ENCODE measurements at places on chromosomes 3 and 15.

DNA sequence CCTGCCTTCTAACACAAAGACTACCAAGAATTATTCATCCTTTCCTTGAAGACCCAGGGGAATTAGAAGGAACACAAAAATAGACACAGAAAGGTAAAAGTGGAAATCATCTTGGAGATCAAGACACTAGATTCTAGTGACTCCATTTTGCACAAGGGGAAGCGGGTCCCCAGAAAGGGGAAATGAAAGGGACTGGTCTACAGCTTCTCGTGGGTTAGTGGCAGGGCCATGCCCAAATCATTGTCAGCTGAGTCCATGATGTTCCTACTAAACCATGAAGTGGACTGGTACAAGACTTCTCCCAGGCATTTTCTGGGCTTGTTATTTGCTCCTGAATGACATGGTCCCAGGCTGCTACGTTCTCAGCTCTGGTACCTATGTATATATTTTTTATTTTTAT is 230.7 kb upstream of the TPRG1 start:
- no peak for DNase-seq

DNA sequence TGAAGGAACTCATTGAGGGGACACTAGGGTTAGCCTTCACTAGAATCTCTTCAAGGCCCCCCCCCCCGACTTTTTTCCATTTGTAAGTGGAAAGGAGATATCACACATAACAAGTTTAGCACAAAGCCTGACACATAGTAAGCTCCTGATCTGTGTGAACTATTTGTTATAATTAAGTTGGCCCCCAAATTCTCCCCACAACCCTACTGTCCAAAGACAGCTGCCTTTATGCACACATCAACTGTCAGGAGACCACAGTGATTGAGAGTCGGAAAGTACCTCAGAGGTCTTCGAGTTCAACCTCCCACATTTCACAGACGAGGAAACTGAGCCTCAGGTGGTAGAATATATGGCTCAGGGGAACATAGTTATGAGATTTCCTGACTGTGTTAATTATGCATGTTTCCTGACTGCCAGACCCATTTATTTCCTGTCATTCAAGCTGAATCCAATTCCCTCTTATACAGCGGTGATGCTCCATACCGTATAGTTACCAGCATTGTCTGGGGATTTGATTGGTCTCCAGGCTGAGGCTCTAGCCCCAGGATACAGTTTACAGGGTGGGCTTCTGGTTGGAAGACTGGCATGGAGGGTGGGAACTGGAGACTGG is 227.4 kb upstream of the CMC1 start:
- no peak for DNase-seq

DNA sequence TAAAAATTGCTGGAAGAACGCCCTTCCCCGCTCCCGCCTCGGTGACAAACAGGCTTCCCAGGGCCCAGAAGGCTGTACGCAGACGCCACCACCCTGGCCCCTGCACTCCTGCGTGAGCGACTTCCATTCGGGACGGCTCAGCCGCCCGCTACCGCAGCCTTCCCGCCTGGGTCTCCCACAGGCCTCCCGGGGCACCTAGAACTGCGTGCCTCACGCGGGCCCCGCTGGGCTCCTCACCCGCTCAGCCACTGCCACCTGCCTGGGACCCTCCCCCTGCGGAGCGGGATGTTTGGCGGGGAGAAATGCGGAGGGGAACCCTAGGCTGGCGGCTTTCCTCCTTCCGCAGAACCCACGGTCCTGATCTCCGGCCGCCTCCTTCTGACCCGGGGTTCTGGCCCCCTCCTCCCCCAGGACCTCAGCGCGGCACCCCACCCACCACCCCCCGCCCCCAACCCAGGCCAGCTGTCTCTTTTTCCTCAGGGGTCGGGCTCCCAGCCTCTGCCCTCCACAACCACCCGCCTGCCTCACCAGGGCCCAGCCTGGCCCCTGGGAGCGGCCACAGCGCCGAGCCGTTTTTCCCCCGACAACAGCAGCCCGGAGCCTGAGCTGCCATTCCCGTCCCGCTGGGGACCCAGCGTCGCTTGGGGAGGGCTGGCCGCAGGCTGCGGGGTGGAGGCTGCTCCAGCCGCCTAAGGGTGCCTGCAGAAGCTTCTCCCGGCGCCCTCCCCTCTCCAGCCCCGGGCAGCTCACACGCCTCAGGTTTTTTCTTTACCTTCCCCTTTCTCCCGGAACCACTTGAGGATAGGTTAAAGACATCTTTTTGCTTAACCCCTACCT is 27.6 kb upstream of the RAB7A start:
- no peak for DNase-seq

DNA sequence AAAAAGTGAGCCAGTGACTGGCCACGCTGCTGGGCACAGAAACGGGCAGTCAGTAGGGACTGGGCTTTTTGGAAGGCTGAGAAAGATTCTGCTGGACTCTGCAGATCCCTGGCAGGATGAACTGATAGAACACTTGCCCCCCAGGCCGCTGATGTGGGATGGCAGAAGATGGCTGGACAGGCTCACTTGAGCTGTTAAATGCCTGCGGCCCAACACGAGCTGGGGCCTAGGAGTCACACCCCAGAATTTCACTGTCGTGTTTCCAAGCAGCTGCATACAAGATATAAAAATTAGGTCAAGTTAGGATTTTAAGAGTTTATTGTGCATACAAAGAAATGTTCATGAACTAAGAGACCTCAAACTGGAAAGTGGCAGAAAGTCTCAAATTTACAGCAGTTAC is 26.9 kb downstream of the GLDN start:
- DNase-seq, result no peak

- DNase-seq, result no peak
These were observed 47.6 kb downstream of the SLMAP start for GRCh38 chr3:57803647-57804081.

- DNase-seq, result no peak
These were observed 197.7 kb upstream of the CTNNB1 start for GRCh38 chr3:41001556-41001955.

DNA sequence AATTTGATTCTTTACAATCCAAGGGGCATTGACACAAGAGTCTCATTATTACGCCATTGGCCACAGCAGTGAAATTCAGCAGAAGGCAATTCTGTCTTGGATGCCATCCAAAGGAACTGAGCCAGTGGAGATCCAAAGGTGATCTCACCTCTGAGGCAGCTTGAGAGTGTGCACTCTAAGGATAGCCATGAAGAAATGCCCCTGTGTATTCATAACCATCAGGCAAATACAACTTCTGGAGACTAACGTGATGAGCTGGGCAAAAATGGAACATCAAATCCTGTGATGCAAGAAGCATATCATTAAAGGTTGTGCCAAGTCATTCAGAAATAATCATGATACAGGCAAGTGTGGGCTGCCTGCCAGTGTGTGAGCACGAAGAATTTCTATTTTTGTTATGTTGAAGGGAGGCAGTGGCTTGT is 41.4 kb downstream of the ROBO2 start:
- DNase-seq, result no peak

DNA sequence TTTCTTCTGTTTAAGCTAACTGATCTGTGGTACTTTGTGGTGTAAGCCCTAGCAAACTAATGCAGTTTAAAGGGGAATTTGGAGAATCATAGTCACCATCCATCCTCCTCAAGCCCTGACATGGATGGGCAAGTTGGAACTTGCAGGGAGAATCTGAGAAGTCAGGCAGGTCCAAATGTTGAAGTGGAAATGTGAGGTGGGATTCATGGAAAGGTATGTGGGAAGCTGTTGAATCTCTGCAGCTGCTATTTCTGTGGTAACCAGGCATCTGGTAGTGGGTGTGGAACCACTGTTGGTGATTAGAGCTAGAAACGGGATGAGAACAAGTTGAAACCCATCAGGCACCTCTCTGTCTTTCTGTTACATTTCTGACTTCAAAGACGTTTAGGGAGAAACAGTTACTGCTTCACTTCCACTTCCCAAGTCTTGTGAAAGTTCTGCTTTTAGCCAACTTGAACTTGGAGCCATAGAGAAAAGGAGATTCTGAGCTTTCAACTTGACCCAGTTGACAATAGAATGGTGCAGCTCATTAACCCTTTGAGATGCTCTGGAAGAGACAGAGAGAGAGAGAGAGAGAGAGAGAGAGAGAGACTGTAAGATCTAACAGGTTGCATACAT is 38.1 kb upstream of the NMNAT3 start:
- DNase-seq, result no peak

- DNase-seq, result no peak
These were observed 5.1 kb upstream of the HAPLN3 start for GRCh38 chr15:88900309-88900981.

DNA sequence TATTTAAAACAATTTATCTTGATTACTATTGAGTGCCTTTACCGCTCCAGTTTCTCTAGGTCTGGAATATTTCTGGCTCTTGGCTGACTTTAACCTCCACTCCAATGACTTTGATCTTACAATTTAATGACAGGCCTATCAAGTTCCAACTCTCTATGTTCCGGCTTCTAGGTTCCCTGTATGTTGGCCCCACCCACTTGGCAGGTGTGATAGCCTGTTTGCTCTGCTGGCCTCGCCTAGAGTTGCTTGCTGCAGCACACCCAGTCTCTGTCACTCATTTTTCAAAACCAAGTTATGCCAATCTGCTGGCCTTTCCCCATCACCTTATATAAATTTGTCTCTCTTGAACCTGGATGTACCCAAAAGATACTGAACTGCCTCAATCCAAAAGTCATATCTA is 428.0 kb downstream of the ROBO1 start:
- DNase-seq, result no peak

- DNase-seq, result no peak
These were observed 5.9 kb downstream of the CAMK2N2 start for GRCh38 chr3:184255291-184256039.

GRCh38 chr15:94584833-94585244 is 353.5 kb downstream of the MCTP2 start:
- no peak for DNase-seq

- DNase-seq, result no peak
These were observed 45.1 kb downstream of the EFCAB12 start for GRCh38 chr3:129383292-129383860.

GRCh38 chr3:14866627-14867026 is 47.9 kb downstream of the FGD5 start:
- DNase-seq, result no peak

DNA sequence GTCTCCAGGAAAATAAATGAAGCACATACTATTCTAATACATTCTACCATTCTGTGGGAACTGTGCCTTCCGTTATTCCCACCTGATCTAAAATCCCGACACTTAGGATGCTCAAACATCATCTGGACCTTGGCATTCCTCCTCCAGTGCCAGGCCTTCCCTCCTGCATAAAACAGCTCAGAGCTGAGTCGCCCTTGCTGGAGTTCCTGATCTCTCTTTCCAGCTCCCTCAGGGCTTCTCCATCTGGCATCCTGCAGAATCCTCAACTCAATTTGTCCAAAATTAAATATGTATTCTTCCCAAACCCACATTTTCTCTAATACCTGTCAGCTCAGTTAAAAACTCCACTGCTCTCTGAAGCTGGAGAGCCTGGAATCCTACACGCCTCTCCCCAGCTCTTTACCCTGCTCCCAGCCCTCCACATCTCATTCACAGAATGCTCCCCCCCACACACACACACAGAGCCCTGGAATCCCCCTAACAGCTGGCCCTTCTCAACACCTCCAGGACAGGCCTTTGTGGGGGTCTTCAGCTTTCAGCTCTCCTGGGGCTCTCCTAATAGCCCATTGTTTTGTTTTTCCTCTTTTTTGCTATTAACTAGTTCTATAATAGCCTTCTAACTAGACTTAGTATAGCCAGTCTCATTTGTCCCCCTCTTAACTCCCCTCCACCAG is 78.5 kb downstream of the HMG20A start:
- no peak for DNase-seq

- no peak for DNase-seq
These were observed 88.5 kb upstream of the NANOGP8 start for GRCh38 chr15:35173444-35174118.

DNA sequence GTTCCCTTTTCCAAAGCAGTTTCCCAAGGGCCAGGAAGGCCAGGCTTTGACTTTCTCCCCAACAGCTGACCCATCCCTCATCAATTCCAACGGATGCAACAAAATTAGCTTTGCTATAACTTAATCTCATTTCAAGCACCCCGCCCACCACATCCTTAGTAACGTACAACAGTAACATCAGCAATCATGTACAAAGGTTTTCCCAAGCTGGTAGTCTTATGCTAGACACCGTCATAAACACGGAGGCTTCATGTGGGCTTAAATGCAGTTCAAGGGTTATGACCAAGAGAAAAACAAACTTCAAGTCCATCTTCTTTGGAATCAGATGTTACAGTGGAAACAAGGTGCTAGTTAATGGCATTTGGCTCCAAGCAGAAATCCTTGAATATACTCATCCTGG is 66.6 kb downstream of the EOMES start:
- no peak for DNase-seq

DNA sequence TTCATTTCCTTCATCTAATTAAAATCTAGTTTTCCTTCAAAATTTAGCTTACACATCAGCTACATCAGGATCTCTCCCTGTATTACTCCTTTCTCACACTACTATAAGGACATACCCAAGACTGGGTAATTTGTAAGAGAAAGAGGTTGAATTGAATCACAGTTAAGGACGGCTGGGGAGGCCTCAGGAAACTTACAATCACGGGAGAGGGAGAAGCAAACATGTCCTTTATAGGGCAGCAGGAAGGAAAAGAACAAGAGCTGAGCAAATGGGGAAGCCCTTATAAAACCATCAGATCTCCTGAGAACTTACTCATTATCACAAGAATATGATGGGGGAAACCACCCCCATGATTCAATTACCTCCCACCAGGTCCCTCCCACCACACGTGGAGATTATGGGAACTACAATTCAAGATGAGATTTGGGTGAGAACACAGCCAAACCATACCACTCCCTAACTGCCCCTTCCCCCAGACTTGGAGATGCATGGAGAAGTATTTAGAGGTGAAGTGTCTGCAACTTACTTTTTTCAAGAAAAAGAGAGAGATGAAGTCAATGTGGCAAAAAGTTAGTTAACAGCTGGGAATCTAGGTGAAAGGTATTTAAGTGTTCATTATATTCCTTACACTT is 21.3 kb downstream of the PRTG start:
- no peak for DNase-seq

DNA sequence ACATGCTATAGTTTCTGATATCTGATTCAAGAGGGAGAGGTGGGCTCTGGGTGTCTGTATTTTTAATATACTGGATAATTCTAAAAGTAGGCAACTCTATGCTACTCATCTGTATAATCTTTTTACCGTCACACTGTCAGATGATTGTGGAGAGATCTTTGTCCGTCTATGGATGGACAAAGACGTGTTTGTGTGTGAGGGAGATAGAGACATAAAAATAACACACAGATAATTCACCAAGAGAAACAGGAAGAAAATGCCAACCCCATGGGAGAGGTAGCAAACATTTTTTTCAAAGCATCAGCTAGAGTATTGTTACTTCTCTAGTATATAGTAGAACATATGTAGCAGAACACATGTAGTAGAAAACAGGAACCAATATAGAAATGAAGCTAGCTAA is 346.1 kb downstream of the AGBL1 start:
- no peak for DNase-seq

- no peak for DNase-seq
These were observed 25.9 kb upstream of the AKAP13 start for GRCh38 chr15:85354461-85354860.

- DNase-seq, result no peak
These were observed 2.2 kb downstream of the CAND2 start for GRCh38 chr3:12798559-12799179.

- no peak for DNase-seq
These were observed 11.9 kb downstream of the LRRC31 start for GRCh38 chr3:169857811-169858210.
